Left colon (tissue), 2 donors: ENCODE measurements at places on chromosomes 2 and 18. TPM values are rescaled to one million over a fixed set of nuclear protein-coding genes. Genes with fewer than 3 reads are reported as not detected.

The MDH1B gene
- total RNA-seq = 0.20 TPM

The OTOF gene
- total RNA-seq = not detected

The KIF1A gene
- 2.2 TPM for total RNA-seq

- peak; percentile 52 for DNase-seq
These were observed 386.9 kb downstream of the FIGN start for GRCh38 chr2:163348857-163349380.

- no peak for DNase-seq
These were observed 65.0 kb downstream of the SH3RF3 start for GRCh38 chr2:109193807-109194619.

GRCh38 chr18:28030458-28030857, 146.5 kb downstream of the CDH2 start:
- no peak for DNase-seq

DNA sequence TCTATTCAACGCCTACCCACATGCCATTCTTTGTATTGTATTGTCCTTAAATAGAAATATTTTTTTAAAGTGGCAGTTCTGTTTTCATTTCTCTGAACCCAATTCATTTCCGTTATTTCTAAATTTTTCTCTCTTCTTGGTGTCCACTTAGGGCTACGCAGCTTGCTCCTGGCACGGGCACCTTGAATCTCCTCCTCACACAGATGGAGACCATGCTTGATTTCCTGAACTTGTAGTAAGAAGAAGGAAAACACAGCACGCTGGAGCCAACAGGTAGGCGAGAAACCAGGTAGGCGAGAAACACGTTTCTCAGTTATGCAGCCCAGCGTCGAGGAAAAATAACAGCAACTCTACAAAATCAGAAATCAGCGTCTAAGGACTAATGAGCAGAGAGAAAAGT, 428.9 kb downstream of the STK39 start:
- no peak for DNase-seq

The ITGA6 gene
- total RNA-seq = 218 TPM

- DNase-seq = no peak
These were observed 461.9 kb downstream of the PTPRM start for GRCh38 chr18:8029061-8029460.

GRCh38 chr18:39326772-39327171, 1761.2 kb upstream of the CELF4 start:
- no peak for DNase-seq

- DNase-seq = no peak
These were observed 74.3 kb upstream of the SALL3 start for GRCh38 chr18:78905334-78905733.

DNA sequence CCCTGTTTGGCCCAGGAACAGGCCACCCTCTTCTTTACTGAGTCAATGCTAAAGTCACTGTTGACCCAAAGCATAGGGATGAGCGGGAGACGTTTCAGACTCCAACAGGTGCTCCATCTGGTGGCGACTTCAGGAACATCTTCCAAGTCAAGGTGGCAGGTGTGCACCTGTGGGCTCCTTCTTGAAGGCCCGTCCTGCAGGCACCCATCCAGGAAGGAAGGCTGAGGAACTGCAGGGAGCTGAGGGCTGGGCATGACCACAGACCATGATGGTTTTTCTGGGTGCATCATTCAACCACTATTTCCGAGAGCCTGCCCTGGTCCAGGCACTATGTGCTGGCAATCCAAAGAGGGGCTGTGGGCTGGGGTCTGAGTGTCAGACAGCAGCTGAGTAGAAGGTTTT, 142.8 kb downstream of the NDUFA10 start:
- DNase-seq = peak; percentile 72

The TMEFF2 gene
- 0.09 TPM for total RNA-seq

The TCF23 gene
- total RNA-seq = not detected

DNA sequence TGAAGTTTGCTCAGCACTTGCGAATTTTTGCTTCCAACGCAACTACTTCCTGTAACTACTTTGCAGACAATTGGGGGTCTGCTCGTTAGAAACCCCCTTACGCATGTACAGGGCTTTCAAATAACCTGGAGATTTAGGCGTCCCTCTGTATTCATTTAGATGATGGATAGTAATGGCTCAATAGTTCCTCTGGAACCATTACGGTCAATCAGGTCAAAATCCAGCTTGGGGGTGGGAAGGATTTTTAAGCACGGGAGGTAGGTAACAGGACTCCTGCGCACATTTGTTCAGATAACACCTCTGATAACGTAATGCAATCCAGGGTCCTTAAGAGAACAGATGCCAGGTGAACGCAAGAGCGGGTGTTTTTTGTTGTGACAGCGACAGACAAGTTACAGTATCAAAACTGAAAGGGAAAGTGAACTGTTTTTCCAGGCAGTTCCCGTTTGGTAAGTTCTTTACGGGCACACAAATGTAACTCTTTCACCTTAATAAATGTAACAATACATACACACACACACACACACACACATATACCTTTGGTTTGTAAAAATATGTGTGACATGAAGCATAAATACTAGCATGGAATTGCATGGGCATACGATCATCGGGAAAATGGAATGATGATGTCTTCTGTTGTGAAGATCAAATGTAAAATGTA, 3.8 kb upstream of the OSR1 start:
- no peak for DNase-seq

DNA sequence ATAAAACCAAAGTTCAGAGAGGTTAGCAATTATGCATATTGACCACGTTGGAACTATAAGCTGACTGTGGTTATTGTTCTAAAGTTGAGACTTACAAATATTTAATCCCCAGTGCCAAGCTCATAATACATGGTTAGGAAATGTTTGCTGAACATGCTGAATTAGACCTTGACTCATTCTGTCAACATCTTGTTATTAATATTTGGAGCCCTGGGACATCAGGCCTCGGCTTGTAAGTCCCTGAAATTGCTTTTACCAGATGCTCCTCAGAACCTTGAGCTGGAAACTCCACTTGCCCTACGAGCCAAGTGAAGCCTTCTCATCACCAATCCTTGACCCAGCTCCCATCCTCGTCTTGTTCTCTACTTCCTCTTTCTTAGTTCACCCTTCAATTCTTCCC, 21.2 kb downstream of the DYNAP start:
- no peak for DNase-seq

DNA sequence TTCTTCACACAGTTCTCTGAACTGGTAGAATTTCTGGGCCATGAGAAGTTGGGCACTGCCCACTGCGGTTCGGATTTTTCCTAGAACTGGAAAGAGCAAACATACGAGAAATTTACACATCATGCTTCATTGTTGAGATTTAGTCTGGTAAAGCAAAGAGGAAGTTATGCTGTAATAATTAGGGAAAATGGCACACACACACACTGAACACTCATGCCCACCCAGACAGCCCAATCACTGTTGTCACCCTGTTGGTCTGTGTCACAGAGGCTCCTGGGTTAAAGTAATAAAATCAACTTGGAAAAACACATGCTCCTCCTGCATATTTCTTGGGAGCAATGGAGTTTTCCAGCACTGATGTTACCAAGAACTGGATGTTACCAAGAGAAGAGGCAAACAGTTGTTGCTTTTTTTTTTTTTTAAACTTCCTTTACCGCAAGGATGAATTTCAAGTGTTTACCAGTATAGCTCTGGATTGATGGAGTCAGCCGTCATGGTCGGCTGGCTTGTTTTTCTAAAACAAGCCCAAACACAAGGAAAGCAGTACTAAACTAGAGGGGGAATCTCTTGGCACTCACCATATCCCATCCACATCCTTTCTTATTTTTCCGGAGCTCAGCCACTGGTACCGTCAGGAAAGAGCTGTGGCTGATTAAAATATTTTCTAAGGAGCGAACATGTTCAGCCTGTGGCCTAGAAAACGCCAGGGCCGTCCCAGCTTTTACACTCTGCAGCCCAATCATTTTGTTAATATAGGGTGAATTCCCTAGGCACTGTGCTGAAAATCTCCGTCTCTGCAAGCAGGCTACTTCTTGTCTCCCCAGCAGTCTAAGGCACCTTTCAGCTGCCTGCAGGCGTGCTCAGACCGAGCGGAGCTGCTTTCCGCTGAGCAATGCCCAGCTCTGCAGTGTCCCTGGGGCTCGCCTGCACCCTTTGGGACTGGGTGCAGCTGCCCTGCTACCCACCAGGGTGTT, 58.9 kb downstream of the TGIF1 start:
- DNase-seq = no peak

- no peak for DNase-seq
These were observed 13.4 kb downstream of the CNOT9 start for GRCh38 chr2:218582076-218582475.
